Skin of body (tissue), 3 donors: ENCODE measurements at places on chromosomes 1 and 21. TPM values are rescaled to one million over a fixed set of nuclear protein-coding genes. Genes with fewer than 3 reads are reported as not detected.

- DNase-seq = no peak
Measured at GRCh38 chr21:38950435-38951094, 144.8 kb downstream of the ETS2 start.

GRCh38 chr21:26281506-26281905 lies 110.9 kb upstream of the APP start:
- peak; percentile 70 for DNase-seq

DNA sequence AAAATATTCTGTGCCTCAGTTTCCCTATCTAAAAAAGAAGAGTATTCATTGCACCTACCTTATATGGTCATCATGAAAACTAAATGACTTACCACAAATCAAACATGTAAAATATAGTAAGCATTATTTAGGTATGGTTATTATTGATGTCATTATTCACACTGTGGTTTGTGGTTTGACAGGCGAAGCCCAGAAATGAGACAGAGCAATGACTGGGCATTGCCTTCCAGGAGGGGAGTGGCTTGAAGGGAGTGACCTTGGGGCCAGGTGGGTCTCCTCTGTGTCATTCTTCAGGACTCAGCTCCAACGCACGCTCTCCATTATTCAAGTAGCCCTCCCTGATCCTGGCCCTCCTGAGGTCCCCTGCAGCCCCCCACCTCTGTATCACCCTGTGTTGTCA lies 133.7 kb downstream of the DMRTA2 start:
- no peak for DNase-seq

Gene HMCN1
- 109 TPM for total RNA-seq

- DNase-seq = peak; percentile 42
Measured at GRCh38 chr1:205700865-205701401, 20.6 kb upstream of the SLC45A3 start.

DNA sequence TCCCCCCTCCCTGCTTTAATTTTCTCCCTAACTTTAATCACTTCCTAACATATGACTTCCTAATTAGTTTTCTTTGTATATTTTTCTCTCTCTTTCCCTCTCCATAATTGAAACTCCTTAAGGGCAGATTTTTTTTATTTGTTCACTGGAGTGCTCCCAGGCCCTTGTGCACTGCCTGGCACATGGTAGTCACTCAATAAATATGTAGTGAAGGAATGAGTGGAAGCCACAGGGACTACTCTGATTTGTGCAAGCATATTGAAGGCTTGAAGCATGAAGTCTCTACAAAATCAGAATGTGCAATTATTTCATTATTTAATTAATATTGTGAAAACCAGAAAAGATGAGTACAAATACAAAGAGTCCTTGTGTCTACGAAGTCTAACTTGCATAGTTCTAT lies 41.5 kb downstream of the SNX7 start:
- DNase-seq = no peak
